Activated CD4-positive, alpha-beta memory T cell treated with anti-CD3 and anti-CD28 coated beads, Interleukin-2, amount 10 ng/mL, durations not matched to agents 7 days and 5 days (primary cell): ENCODE measurements at places on chromosomes 7 and 10.

DNA sequence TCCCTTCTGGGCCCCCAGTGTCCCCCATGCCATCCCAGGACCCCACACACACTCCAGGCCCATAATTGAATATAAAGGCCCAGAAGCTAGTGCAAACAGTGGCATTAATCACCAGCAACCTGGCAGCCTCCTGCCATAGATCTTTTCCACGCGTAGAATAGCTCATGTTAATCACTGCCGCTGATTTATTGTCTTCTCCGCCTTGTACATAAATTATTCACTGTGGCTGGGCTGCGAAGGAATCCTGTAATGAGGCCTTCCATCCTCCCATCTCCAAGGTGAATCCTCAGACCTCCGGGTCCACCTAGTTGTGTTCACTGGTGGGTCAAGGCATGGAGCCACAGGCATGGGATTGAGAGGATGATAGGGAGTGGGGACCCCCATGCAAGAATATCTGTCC is 33.2 kb downstream of the KAZALD1 start:
- H3K27ac ChIP-seq: no peak overlapping the region
- no peaks in the 10 kb centered on the region for H3K4me1 ChIP-seq
- no peak for DNase-seq
- H3K36me3 ChIP-seq: no peaks in the 10 kb centered on the region
- no peak overlapping the region for H3K4me3 ChIP-seq
- H3K27me3 ChIP-seq: peaks cover 24% of the 10 kb centered on the region

DNA sequence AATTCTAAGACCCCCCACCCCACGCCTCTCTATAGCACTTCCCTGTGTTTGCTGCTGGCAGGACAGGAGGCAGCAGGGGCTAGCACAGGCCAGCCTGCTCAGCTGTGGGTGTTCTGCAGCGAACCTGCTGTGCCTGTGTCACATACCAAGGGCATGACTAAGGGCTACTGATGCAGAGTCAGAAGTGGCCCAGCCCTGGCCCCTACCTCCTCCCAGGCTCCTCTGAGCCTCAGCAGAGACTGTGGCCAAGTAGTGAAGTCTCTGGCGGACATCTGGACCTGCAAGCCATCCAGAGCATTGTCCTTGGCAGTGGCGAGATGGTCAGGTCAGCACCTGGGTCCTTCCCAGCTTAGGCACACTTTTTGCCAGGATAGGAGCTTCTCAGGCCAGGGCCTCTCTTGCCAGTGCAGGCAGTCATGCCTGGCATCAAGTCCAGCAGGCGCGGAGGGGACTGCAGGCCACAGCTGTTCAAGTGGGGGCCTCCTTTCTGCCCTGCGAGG is 116.3 kb upstream of the RET start:
- no peak for DNase-seq
- peaks cover 17% of the 10 kb centered on the region for H3K27me3 ChIP-seq
- H3K36me3 ChIP-seq: no peaks in the 10 kb centered on the region
- no peak overlapping the region for H3K4me3 ChIP-seq

DNA sequence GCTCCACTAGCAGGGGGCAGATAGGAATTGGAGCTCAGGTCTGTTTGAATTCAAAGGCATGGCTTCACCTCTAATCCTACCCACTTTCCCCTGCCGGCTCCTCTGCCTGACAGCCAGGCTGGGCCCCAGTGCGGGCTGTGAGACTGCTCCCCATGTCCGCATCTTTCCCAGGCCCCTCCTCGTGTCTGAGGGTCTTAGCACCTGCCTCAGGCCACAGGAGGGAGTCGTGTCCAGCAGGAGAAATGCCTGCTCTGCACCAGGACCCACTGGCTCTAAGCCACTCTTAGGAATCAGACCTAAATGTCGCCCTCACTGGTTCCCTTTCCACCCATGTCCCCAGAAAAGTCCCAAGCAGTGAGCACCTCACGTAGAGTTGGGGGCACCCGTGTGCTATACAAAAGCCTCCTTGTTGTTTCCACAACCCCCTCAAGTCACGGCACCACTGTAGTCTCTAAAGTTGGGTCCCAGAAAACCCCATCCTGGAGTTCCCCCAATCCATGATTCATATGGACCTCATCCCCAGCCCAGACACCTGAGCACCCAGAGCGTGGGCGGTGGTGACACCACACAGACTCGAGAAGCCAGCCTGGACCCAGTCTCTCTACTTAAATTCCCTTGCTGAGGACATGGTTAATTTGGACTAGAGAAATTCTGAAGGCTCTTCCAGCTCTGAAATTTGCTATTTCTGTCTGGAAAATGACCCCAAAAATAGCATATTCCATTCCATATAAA is 466.4 kb upstream of the ZMIZ1 start:
- no peak overlapping the region for H3K27ac ChIP-seq
- H3K27me3 ChIP-seq: peaks cover 3% of the 10 kb centered on the region
- no peaks in the 10 kb centered on the region for H3K4me1 ChIP-seq
- H3K4me3 ChIP-seq: no peak overlapping the region

DNA sequence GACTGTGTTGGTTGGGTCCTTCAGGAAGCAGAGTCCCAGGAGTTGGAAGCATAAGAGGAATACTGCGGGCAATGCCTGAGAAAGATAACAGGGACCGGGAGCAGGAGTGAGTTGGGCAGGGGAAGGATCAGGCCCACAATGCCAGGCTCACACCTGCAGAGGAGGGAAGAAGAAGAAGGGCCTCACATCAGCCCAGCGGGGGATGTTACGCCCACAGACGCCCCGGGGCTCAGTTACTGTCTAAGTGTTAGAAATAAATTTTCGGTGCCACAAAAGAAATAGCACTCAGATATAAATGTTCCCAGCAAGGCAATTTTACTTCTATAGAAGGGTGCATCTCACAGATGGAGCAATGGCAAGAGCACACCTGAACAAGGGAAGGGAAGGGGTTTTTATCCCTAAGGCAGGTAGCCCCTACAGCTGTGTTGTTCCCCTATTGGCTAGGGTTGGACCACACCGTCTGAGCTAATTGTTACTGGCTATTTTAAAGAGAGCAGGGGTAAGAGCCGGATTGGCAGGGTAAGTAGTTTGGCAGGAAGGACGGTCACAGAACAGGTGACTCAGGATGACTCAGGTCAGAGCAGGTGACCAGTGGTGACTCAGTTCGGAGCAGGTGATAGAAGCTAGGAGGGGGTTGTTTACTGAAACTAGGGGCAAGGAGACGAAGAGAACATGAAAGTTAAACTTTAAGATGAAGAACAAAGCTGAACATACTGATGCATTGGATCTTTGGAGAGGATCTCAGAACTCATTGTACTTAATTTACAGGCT is at the start of gene NOS3:
TSS of gene NOS3 (plus strand) at position 602 of the 771 bp plus-strand sequence. CDS start 2,787 bp downstream, outside the sequence.
- peaks cover 15% of the 10 kb centered on the region for H3K36me3 ChIP-seq
- DNase-seq: no peak
- H3K4me1 ChIP-seq: peaks cover 51% of the 10 kb centered on the region
- H3K27ac ChIP-seq: no peak within 1 kb of the TSS

GRCh38 chr7:73343671-73344380 is 15.9 kb downstream of the FKBP6 start:
- no peaks in the 10 kb centered on the region for H3K36me3 ChIP-seq
- H3K27me3 ChIP-seq: peaks cover 5% of the 10 kb centered on the region
- no peak overlapping the region for H3K27ac ChIP-seq
- no peak overlapping the region for H3K4me3 ChIP-seq
- no peaks in the 10 kb centered on the region for H3K4me1 ChIP-seq

DNA sequence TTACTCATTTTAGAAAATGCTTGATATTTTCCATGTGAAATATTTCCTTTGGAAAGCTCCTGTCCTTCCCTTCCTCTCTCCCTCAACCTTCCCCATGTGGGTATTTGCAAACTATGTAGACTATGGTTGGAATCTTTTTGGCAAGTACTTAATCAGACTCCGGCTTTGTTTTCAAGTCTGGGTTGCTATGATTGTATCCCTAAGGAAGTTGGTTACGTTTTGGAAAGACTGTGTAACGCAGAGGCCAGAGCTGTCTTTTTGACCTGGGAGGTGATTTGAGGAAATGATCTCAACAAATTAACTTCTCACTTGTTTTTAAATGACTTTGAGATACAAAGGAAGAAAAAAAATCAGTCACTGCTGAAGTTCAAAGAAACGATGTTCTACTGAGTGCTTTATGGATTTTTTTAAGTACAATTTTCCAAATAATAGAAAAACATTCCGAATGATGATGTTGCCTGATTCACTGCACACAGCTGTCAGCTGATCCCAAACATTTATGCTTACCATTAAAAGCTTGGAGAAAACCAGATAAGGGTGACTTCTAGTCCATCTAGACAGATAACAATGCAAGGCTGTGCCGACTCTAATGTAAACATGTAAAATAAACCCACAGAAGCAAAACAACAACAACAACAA is 145.5 kb upstream of the CELF2 start:
- peaks cover 35% of the 10 kb centered on the region for H3K27me3 ChIP-seq
- no peak overlapping the region for H3K4me3 ChIP-seq
- H3K36me3 ChIP-seq: no peaks in the 10 kb centered on the region

GRCh38 chr7:151410405-151411390 is 860 bp upstream of the WDR86 start:
- peaks cover 26% of the 10 kb centered on the region for H3K4me1 ChIP-seq
- peaks cover 6% of the 10 kb centered on the region for H3K36me3 ChIP-seq
- no peak overlapping the region for H3K27ac ChIP-seq
- DNase-seq: no peak

GRCh38 chr7:33685981-33686683 is 219.2 kb upstream of the BMPER start:
- no peak overlapping the region for H3K27ac ChIP-seq
- no peak for DNase-seq
- H3K4me3 ChIP-seq: no peak overlapping the region

GRCh38 chr7:152464312-152465118 is 28.7 kb upstream of the KMT2C start:
- peak overlapping the region; percentile 88 for H3K4me3 ChIP-seq
- DNase-seq: peak; percentile 69
- H3K4me1 ChIP-seq: peaks cover 10% of the 10 kb centered on the region
- H3K27me3 ChIP-seq: no peaks in the 10 kb centered on the region
- H3K36me3 ChIP-seq: no peaks in the 10 kb centered on the region

DNA sequence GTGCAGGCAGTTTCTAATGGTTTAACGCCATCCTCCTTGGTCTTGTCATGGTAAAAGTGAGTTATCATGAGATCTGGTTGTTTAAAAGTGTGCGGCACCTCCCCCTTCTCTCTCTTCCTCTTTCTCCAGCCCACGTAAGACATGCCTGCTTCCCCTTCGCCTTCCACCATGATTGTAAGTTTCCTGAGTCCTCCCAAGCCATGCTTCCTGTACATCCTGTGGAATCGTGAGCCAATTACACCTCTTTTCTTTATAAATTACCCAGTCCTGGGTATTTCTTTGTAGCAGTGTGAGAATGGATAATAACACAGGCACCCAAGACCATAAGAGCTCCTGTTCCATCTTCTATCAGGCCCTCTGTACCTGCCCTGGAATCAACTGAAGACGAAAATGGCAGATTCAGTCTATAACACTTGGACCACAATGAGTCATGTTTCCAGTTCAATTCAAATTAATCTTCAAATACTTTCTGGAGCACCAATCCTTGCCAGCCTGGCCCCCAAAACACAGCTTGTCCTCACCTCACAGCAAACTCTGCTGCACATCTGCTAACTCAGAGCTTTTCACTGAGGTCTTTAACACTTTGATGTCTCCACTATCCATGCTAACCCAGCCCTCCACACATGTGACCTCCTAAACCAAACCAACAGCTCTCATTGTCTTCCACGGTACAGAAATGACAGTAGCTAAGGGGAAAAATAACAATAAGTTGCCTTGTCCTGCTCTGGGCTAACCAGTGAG is 73.2 kb downstream of the SFMBT2 start:
- H3K27me3 ChIP-seq: no peaks in the 10 kb centered on the region
- H3K27ac ChIP-seq: no peak overlapping the region
- DNase-seq: no peak

DNA sequence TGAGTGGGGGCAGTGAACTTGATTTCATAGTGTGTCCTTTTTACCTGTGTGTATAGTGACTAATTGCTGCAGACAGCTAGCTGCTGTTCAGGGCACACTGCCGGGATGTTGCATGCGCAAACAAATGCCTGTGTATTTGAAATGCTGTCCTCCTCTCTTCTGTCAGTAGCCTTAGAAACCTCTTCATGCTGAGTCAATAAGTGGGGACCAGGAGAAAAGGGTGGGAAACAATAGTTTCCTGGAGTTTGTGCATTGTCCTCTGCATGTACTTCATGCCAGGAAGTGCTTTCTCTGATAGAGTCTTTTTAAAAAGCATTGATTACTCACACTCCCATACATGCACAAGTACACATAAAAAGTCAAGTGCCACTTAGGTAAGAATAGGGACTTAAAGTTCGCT is 1183.7 kb upstream of the CELF2 start:
- H3K27me3 ChIP-seq: no peaks in the 10 kb centered on the region
- no peaks in the 10 kb centered on the region for H3K4me1 ChIP-seq
- no peak for DNase-seq
- no peak overlapping the region for H3K4me3 ChIP-seq
- H3K36me3 ChIP-seq: no peaks in the 10 kb centered on the region
- no peak overlapping the region for H3K27ac ChIP-seq

DNA sequence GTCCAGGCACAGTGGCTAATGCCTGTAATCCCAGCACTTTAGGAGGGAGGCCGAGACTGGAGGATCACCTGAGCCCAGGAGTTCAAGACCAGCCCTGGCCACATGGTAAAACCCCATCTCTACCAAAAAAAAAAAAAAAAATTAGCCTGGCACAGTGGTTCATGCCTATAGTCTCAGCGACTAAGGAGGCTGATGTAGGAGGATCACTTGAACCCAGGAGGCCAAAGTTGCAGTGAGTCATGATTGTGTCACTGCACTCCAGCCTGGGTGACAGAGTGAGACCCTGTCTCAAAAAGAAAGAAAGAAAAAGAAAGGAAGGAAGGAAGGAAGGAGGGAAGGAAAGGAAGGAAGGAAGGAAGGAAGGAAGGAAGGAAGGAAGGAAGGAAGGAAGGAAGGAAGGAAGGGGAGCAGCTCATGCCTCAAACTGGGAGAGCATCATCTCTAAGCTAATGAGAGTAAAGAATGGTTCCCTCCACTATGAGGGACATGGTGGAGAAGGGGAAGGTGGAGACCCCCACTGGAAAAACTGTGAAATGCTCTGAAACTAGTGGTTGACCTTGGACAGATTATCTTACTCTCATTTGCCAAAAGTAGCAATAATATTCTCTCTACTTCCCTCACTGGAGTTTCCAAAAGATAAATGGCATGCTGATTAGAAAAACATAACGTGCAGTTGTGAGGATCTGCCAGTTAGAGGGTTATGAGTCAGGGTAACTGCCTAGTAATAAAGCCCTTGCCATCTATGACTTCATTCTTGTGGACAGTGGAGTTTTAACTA is 16.8 kb downstream of the GIMAP5 start:
- H3K4me3 ChIP-seq: no peak overlapping the region
- peaks cover 7% of the 10 kb centered on the region for H3K36me3 ChIP-seq
- H3K27me3 ChIP-seq: no peaks in the 10 kb centered on the region
- no peak for DNase-seq

GRCh38 chr7:105691680-105692564 is 110.6 kb upstream of the EFCAB10 start:
- peak; percentile 79 for DNase-seq
- peaks cover 12% of the 10 kb centered on the region for H3K36me3 ChIP-seq
- peaks cover 37% of the 10 kb centered on the region for H3K4me1 ChIP-seq
- no peaks in the 10 kb centered on the region for H3K27me3 ChIP-seq
- H3K27ac ChIP-seq: peak overlapping the region; percentile 92
- peak overlapping the region; percentile 74 for H3K4me3 ChIP-seq
